Stimulated activated CD4-positive, alpha-beta T cell treated with anti-CD3 and anti-CD28 coated beads, Interleukin-1b, Interleukin-23, amount 100 ng/mL, for 24 hours (primary cell): ENCODE measurements at places on chromosomes 16 and 17.

DNA sequence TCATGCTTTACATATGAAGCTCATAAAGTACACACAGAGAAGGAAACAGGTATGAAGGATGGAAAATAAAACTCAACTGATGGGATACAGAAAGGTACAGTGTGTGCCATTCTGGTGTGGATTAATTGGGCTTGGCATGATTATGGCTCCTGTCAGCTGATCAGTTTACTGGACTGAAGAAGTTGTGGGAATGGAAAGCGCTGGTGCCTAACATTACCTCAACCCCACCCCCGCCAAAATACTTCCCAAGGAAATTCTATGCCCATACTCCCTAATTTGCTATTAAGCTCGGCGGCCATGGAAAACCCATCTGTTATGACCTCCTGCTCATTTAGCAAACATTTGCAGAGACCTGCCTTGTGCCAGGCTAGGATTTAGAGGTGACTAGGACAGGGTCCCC, 16.6 kb upstream of the PMFBP1 start:
- DNase-seq: no peak

DNA sequence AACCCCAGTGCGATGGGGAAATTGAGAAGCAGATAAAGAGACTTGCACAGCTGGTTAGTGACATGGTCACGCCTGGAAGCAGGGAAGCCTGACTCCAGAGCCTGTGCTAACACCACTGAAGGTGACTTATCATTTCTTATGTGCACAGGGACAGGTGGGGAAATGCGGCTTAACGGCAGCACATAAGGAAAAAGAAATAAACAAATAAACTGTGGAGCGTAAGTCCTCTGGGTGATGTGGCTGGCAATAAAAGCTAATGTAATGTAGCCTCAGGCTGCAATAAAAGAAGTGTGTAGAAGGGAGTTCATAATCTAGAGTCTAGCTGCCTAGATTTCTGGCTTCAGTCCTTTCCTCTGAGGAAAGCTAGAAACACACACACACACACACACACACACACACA, 10.6 kb downstream of the CDH11 start:
- no peak for DNase-seq

DNA sequence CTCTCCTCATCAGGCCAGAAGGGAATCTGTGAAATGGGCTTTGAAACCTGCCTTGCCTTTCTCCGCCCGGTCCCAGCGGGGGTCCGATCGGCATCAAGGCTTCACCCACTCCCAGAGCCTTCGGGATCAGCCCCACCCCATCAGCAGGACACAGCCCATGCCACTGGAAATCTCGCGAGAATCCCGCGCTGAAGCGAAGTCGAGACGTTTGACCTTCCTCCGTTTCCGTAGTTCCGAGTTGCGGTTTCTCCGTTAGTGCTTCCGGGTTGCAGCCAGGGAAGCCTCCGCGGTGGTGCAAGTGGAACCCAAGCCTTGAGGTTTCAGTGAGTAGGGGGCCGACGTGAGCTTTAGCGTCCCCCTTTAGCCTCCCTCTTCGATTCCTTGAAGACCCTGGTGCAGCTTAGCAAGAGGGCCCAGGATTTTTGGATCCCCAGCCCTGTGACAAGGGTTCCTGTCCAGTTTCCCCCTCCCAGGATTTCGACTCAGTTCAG, at the start of gene COASY:
Gene COASY, plus strand, starts transcription at position 252 of the 491 bp plus-strand sequence. CDS start 475 bp downstream, outside the sequence.
- DNase-seq: peak; percentile 91

DNA sequence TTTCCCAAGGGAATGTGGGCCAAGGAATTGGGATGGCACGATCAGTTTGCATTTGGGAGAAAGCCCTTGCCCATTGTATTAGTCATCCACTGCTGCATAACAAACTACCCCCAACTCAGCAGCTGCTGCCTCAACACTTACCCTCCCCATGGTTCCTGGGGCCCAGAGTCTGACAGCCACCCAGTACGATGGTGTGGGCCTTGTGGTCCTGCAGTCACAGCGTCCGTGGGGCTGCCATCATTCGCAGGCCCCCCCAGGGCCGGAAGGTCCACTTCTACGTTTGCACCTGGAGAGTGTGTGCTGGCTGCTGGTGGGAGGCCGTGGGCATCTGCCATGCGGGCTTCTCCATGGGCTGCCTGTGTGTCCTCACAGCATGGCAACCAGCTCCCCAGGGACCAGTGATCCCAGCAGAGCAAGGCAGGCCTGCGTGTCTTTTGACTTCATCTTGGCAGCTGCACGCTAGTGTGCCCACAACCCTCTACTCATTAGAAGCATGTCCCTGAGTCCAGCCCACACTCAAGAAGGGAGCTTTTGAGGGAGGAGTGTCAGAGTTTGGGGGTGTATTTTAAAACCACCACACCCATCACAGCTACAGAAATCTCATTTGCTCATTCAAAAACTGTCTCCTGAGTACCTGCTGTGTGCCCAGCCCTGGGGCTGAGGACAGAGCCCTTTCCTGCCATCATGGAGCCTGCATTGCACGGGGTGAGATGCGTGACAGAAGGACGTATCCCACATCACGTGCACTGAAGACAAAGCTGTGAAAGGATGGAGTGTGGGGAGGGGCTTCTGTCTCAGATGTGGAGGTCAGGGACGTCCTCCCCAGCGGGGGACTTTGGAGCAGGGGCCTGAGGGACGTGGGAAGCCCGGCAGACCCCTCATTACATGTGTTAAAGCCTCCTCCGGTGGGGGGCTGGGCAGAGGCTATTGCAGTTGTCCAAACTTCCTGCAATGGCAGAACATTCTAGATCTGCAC, 185.0 kb upstream of the ZNF469 start:
- no peak for DNase-seq

DNA sequence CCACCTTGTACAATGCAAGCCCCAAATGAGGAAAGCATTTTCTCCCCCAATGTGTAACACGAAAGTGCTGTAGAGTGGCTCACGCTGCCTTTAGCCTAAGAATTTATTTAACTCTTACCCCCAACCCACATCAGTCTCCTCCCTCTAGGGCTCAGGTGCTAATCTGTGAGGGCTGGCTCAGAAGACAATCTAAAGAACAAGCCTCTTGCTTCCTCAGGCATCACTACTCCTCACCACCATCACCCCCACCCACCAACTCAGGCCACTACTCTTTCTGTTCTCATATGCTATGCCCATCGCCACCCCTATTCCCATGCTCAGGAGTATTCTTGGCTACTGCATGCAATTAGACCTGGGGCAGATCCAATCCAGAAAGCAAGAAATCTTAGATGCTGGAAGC, 3.9 kb upstream of the CCL2 start:
- DNase-seq: no peak

DNA sequence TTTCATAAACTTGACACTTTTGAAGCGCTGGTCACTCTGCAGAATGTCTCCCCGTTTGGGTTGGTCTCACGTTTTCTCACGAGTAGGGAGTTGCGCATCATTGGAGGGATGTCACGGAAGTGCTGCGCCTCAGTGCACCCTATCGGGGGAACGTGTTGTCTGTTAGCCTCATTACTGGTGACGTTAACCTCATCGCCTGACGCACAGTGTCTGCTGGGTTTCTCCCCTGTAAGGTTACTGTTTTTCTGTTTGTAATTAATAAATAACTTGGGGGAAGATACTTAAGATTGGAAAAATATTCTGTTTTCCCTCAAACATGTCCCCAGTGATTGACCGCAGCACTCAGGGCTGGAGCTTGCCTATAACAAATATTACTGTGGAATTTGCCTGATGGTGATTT, 26.7 kb downstream of the VAC14 start:
- no peak for DNase-seq

GRCh38 chr17:40699853-40700252, 3.7 kb downstream of the KRT24 start:
- no peak for DNase-seq

- DNase-seq: no peak
Measured at GRCh38 chr16:4117250-4117578, 972 bp upstream of the ADCY9 start.

DNA sequence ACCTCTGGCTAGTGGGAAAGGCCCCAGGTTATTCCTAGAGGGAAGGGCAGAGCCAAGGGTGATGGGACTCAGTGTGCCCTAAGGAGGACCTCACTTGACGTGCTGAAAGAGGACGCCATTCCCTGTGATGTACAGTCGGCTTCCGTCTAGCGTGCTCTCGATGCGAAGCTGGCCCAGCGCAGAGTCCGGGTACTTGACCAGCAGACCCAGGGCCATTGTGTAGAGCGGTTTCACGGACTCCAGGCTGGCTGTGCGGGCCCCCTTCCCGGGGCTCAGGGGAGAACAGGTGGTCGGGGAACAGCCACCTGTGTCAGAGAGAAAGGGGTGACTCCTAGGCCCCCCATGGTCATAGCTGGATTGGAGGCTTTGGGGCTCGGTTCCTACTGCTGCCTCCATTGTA, 19.9 kb downstream of the PLEKHG4 start:
- DNase-seq: no peak

DNA sequence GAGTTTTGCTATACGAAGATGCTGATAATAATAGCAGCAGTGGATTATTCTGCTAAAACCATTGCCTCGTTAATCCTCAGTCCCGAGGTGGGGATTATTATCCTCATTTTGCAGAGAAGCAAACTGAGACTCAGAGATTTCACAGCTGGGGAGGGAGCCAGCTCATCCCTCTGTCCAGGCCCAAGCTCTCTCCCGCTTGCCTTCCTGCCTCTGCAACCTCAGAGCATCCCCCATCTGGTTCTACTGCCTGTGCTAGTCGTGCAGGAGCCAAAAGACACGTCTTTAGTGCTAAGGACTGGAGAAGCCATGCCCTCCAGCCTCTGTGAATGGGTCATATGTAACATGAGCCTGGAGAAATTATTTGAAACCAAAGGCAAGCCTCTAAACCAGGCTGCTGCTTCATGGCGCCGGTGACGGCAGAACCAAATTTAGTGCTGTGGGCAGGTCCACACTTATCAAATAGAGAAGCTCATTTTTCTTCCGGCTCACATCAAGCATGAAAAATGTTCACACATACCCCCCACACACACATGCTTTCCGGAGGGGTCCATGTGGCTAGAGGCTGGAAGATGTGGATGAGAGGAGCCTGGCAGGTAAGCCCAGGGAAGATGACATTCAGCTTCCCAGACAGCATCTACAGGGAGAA, 13.5 kb downstream of the MAPT start:
- no peak for DNase-seq

DNA sequence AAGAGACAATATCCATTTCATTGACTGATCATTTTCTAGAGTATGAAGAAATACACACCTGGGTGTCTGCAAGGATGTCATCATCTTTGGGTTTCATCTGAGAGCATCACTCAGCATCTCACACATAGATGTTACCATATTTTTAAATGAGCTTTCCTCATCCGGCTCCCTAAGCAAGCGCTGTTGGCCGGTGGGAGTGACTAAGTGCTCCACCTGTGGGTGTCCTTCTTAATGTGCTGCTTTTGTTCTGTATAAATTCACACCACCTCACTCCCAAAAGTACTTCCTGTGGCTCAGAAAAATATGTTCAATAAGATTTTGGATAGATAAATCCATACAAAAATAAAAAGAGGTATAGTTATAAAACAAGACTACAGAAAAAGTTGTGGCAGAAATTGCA, 7.4 kb downstream of the SSTR2 start:
- no peak for DNase-seq

DNA sequence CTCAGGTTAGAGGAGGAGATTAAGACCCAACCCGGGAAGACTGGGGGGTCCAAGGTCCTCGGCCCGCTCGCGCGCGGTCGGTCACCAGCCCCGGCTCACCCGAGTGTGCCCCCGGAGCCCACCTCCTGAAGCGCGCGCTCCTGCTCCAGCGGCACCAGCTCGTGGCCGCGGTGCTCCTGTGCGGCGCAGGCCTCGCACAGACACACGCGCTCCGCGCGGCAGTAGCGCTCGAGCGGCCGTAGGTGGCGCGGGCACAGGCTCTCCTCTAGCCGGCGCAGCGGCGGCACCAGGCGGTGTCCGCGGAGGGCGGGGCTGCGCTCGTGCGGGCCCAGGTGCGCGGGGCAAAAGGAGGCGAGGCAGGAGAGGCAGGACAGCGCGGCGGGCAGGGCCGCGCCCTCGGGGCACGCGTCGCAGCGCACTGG, 618 bp downstream of the TRIM47 start:
- peak; percentile 39 for DNase-seq

DNA sequence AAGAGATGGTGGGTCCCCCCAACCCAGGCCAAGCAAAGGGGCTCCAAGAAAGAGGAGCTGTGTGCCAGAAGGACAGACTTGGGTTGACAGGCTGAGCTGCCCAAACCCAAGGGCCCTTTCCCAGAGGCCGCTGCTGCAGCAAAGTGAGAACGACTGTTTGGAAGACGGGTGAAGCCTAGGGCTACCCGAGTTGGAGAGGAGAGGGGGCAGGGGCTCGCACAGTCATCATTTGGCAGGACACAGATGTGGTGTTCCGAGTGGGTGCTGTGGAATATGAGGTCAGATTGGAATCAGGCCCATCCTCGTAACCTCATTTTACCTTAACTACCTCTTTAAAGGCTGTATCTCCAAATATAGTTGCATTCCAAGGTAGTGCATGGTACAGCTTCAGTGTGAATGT, 5.3 kb upstream of the MFAP4 start:
- DNase-seq: no peak

DNA sequence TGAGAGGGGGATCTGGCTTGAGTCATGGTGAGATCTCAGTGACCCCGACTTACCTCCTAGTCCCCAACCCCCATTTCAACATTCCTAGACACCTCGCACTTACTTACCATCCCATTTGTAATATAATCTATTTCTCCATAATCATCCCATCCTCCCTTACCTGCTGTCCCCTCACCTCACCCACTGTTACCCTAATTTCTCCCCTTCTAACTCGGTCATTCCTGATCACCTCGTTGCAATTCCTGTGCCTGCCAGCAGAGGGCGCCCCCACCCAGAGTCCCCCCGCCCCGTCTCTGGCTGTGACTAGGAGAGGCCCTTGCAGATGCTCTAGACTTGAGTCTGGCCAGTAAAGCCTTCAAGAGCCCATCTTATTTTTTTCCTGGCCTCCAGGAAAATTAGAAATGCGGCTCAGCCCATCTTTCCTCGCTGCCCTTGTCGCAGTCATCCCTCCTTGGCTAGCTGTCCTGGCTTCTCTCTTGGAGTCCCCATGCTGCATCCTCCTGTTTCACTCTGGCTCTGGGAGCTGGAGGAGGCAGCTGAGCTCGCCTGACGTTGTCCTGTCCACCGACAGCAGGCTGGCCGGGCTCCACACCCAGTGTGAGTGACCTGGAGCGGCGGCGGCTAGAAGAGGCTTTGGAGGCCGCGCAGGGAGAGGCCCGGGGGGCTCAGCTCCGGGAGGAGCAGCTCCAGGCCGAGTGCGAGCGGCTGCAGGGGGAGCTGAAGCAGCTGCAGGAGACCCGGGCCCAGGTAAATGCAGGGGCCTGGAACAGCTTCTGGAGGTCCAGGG, 5.0 kb downstream of the TBKBP1 start:
- DNase-seq: peak; percentile 82
